ENCODE measurements at places on chromosomes 13 and 19.

DNA sequence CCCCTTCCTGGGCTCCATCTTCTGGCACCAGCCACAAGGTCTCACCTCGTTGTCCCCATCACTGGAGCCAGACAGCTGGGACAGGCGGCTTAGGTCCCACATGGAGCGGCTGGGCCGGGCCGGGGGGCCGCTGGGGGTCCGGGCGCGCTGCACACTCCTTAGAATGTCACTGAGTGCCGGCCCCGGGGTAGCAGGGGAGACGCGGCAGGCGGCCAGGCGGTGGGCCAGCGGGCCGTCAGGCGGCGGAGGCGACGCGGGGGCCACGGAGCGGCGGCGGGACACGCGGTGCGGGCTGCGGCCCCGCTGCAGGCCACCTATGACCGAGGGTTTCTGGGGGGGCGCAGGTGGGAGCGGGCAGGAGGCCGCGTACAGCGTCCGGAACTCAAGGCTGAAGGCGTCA is 3.1 kb upstream of the SPACA4 start:
- no peak for DNase-seq
- H3K4me1 ChIP-seq = no peaks in the 10 kb centered on the region
- H3K36me3 ChIP-seq = no peaks in the 10 kb centered on the region
- H3K4me3 ChIP-seq = no peak overlapping the region

- no peaks in the 10 kb centered on the region for H3K36me3 ChIP-seq
- DNase-seq = no peak
- peaks cover 17% of the 10 kb centered on the region for H3K4me1 ChIP-seq
- H3K4me3 ChIP-seq = no peak overlapping the region
Measured at GRCh38 chr13:100537951-100538462, 50.6 kb downstream of the GGACT start.

DNA sequence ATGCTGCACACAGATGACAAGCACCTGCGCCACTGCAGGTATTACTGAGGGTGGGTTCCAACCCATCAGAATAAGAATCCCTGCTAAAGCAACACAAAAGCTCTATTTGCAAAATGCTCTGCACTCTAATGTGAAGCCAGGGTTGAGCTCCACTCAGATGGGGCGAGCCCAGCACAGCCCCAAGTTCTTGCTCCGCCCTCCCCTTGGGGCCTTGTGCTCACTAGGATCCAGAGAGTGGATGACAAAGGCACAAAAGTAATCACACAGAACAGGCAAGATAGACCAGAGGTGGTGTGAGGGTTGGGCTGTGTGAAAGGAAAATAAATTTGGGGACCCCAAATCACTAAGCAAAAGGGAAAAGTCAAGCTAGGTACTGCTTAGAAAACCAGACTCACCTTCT is 8.2 kb upstream of the ZNF611 start:
- H3K4me3 ChIP-seq = no peak overlapping the region
- H3K4me1 ChIP-seq = peaks cover 9% of the 10 kb centered on the region
- DNase-seq = no peak
- H3K27ac ChIP-seq = no peak overlapping the region
- H3K27me3 ChIP-seq = no peaks in the 10 kb centered on the region

- no peak for DNase-seq
- H3K27me3 ChIP-seq = no peaks in the 10 kb centered on the region
- no peaks in the 10 kb centered on the region for H3K36me3 ChIP-seq
- H3K27ac ChIP-seq = no peak overlapping the region
Measured at GRCh38 chr13:108656742-108657141, 27.3 kb downstream of the MYO16 start.

- H3K27me3 ChIP-seq = no peaks in the 10 kb centered on the region
- H3K4me3 ChIP-seq = no peak overlapping the region
Measured at GRCh38 chr13:78780708-78781107, 121.8 kb upstream of the OBI1 start.

- H3K27me3 ChIP-seq = no peaks in the 10 kb centered on the region
- no peaks in the 10 kb centered on the region for H3K4me1 ChIP-seq
- no peak for DNase-seq
- no peak overlapping the region for H3K27ac ChIP-seq
- H3K36me3 ChIP-seq = no peaks in the 10 kb centered on the region
- no peak overlapping the region for H3K4me3 ChIP-seq
Measured at GRCh38 chr13:35916146-35916545, 215.0 kb downstream of the DCLK1 start.

GRCh38 chr19:14023404-14024235 is 4.3 kb upstream of the RLN3 start:
- no peak for DNase-seq
- no peaks in the 10 kb centered on the region for H3K36me3 ChIP-seq

- no peak overlapping the region for H3K4me3 ChIP-seq
- no peak overlapping the region for H3K27ac ChIP-seq
- no peak for DNase-seq
- no peaks in the 10 kb centered on the region for H3K27me3 ChIP-seq
- H3K36me3 ChIP-seq = no peaks in the 10 kb centered on the region
- H3K4me1 ChIP-seq = no peaks in the 10 kb centered on the region
Measured at GRCh38 chr13:33158271-33158670, 127.3 kb downstream of the STARD13 start.

DNA sequence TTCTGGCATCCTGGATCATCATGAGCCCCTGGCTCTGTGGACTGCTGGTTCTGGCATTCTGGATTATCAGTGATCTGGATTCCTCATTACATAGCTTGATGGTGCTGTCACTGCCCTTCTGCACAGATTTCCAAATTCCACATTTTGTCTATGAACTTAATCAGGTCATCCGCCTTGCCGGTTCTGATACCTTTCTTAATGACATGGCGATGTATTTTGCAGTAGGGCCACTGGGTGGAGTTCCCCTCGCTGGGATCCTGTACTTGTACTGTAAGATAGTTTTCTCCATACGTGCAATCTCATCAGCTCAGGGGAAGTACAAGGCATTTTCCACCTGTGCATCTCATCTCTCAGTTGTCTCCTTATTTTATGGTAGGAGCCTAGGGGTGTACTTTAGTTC is 24.4 kb upstream of the OR7C2 start:
- H3K27ac ChIP-seq = no peak overlapping the region
- no peaks in the 10 kb centered on the region for H3K4me1 ChIP-seq
- H3K27me3 ChIP-seq = no peaks in the 10 kb centered on the region
- H3K36me3 ChIP-seq = no peaks in the 10 kb centered on the region

- H3K27me3 ChIP-seq = no peaks in the 10 kb centered on the region
- H3K4me1 ChIP-seq = peaks cover 21% of the 10 kb centered on the region
- H3K36me3 ChIP-seq = no peaks in the 10 kb centered on the region
Measured at GRCh38 chr19:39670998-39671397, 15.3 kb downstream of the LGALS16 start.

GRCh38 chr13:113926951-113927660 is 46.8 kb downstream of the C13orf46 start:
- no peak overlapping the region for H3K4me3 ChIP-seq
- peaks cover 18% of the 10 kb centered on the region for H3K4me1 ChIP-seq
- H3K27ac ChIP-seq = no peak overlapping the region
- DNase-seq = no peak
- no peaks in the 10 kb centered on the region for H3K36me3 ChIP-seq
- H3K27me3 ChIP-seq = no peaks in the 10 kb centered on the region

DNA sequence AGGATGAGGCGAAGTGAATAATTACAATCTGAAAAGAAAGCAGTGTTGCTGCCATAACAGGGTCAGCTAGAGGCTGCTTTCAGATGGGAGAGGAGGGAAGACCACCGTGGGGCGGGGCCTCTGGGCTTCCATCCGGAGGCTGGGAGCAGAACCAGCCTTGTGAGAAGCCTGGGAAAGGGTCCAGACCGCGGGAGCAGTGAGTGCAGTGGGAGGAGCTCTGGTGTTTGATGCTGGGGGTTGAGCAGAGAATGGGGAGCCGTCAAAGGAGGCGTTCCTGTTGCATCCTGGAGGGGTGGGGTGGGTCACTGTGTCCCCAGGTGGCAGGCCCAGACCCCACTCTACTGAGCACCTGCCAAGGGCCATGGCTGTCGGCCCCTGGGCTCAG is 18.1 kb downstream of the NKPD1 start:
- no peak for DNase-seq
- no peaks in the 10 kb centered on the region for H3K27me3 ChIP-seq
- no peaks in the 10 kb centered on the region for H3K4me1 ChIP-seq
- no peak overlapping the region for H3K4me3 ChIP-seq

- no peak for DNase-seq
- H3K4me3 ChIP-seq = no peak overlapping the region
- no peaks in the 10 kb centered on the region for H3K4me1 ChIP-seq
- no peaks in the 10 kb centered on the region for H3K36me3 ChIP-seq
- H3K27me3 ChIP-seq = no peaks in the 10 kb centered on the region
Measured at GRCh38 chr13:20873348-20873747, 29.2 kb downstream of the XPO4 start.

DNA sequence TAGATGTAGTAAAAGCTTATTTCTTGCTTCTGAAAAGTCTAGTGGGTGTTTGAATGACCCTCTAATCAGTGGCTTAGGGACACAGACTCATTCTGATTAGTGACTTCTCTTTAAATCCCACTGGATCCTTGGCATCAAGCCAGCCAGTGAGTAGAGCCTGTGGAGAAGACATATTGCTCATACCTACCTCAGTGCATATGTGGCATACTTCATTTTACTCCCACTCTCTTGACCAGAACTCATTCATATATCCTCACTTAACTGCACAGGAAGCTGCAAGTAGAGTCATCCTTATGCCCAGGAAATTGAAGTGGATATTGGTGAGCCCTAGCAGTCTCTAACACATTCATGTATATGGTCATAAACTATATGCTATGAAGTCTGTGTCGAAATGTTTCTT is 148.3 kb downstream of the PDS5B start:
- no peaks in the 10 kb centered on the region for H3K36me3 ChIP-seq
- no peak overlapping the region for H3K27ac ChIP-seq
- DNase-seq = no peak
- no peak overlapping the region for H3K4me3 ChIP-seq
- peaks cover 17% of the 10 kb centered on the region for H3K4me1 ChIP-seq

- H3K27ac ChIP-seq = no peak overlapping the region
- no peaks in the 10 kb centered on the region for H3K27me3 ChIP-seq
- H3K36me3 ChIP-seq = no peaks in the 10 kb centered on the region
- H3K4me1 ChIP-seq = peaks cover 5% of the 10 kb centered on the region
- H3K4me3 ChIP-seq = no peak overlapping the region
- no peak for DNase-seq
Measured at GRCh38 chr13:51623473-51623872, 39.2 kb downstream of the WDFY2 start.

DNA sequence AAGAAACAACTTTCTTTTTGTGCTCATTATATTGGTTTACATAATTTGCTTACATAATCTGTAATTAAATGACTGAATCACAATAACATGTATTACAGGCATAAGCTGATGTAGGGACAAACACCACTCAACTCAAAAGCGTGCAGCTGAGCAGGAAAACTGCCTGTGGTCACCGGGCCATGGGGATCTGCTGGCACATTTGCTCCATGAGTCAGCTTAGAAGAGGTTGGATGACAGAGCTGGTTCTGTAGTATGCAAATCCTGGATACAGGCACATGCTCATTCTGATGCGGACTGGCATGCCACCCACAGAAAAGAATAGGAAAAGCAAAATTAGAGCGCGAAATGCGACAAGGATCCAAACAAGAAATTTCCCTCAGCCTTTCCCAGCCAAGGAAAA is 128.6 kb downstream of the USP12 start:
- no peaks in the 10 kb centered on the region for H3K27me3 ChIP-seq
- no peak for DNase-seq
- no peak overlapping the region for H3K27ac ChIP-seq
- no peaks in the 10 kb centered on the region for H3K36me3 ChIP-seq
- peaks cover 8% of the 10 kb centered on the region for H3K4me1 ChIP-seq

DNA sequence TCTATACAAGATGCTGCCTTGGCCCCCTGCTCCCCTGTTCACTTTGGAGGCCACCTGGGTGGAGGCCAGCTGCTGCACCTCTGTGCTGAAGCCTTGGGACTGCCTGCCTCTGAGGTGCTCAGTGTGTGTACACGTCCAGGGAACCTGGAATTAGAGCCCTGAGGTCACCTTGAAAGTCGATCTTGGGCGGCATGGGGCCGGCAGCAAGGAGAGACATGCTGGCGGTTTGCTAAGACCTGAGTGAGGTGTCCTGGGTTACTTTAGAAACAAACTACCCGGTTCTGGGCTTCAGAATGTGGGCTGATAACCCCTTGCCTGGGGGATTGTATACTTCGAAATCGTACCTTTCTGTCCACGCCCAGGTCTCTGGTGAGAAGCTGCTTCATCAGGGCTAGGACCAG is 25.5 kb downstream of the TSSK6 start:
- no peaks in the 10 kb centered on the region for H3K27me3 ChIP-seq
- peak overlapping the region; percentile 13 for H3K4me3 ChIP-seq
- no peak for DNase-seq
- H3K36me3 ChIP-seq = peaks cover 34% of the 10 kb centered on the region

DNA sequence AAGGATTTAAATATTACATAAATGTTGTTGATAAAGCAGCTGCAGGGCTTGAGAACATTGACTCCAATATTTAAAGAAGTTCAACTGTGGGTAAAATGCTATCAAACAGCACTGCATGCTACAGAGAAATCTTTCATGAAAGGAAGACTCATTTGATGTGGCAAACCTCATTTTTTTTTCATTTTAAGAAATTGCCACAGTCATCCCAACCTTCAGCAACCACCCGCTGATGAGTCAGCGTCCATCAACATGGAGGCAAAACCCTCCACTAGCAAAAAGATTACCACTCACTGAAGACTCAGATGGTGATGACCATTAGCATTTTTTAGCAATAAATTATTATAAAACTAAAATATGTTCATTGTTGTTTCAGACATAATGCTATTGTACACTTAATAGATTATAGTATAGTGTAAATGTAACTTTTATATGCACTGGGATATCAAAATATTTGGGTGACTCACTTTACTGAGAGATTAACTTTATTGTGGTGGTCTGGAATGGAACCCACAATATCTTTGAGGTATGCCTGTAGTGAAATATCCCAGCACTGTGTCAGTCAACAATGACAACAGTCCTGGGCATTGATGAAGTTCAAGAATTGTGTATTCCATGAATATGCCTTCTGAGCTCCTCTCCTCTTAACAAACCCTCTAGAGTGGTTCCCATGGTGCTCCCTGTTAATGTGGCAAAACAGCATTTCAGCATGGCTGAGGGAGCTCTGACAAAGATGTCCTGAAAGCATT is 52.4 kb upstream of the SOX21 start:
- H3K27me3 ChIP-seq = no peaks in the 10 kb centered on the region
- H3K36me3 ChIP-seq = no peaks in the 10 kb centered on the region
- no peak overlapping the region for H3K27ac ChIP-seq
- no peak for DNase-seq

- H3K4me3 ChIP-seq = no peak overlapping the region
- peaks cover 4% of the 10 kb centered on the region for H3K4me1 ChIP-seq
- H3K27ac ChIP-seq = no peak overlapping the region
- DNase-seq = no peak
- H3K36me3 ChIP-seq = no peaks in the 10 kb centered on the region
- H3K27me3 ChIP-seq = no peaks in the 10 kb centered on the region
Measured at GRCh38 chr19:17379221-17379631, 2.1 kb upstream of the PLVAP start.

Data from CD8-positive, alpha-beta memory T cell (primary cell).